ENCODE measurements at places on chromosomes 3 and 15.

GRCh38 chr3:150823277-150823676 lies 60.3 kb upstream of the SIAH2 start:
- DNase-seq: no peak

DNA sequence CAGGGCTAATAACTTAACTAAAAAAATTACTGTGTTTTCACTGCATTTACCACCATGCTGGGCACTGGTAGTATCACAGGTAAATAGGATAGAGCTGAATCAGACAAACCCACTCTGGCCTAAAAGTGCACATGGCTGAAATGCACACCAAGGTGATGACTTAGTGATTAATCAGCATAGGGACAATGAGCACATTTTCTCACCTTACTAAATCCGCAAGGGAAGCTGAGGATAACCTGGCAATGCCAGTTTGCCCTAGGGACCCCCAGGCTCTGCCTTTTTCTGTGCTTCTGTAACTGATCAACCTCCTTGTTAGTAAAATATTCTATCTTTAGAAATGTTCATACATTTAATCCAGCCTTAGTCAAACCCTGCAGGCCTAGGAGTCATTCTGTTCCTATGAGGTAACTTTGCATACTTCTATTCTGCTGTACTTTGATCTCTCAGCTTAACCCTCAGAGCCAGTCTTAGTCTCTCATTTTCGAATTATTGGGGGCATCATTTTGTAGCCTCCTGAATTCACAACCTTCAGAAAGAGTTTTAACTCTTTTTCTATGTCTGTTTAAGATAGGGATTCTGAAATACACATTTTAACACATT lies 562.9 kb upstream of the KCNMB2 start:
- no peak for DNase-seq

- DNase-seq: no peak
Observed at GRCh38 chr3:12578742-12579141, 21.9 kb downstream of the MKRN2 start.

- DNase-seq: no peak
Observed at GRCh38 chr3:185152410-185153170, at the start of gene C3orf70. Gene C3orf70, minus strand, starts transcription at chr3:185153060. Its CDS starts 237 bp downstream, at chr3:185152823.

GRCh38 chr15:78149805-78150751 lies 916 bp downstream of the IDH3A start:
- DNase-seq: no peak

DNA sequence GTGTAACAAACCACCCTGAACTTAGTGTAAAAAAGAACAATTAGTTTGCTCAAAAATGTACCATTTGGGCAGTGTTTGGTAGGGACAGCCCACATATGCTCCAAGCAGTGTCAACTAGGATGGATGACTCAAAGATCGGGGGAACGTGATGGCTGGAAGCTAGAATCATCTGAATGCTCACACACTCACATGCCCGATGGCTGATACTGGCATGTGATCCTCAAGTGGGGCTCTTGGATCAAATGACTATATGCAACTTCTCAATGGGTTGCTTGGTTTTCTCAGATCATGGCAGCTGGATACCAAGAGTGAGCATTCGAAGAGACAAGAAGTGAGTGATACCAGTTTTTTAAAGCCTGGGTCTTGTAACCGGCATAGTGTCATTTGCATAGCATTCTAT lies 335.9 kb upstream of the KCNMB2 start:
- DNase-seq: no peak

- no peak for DNase-seq
Observed at GRCh38 chr15:63037976-63038720, 4.4 kb upstream of the TPM1 start.

GRCh38 chr15:52288986-52289385 lies 6.6 kb downstream of the MYO5C start:
- no peak for DNase-seq

DNA sequence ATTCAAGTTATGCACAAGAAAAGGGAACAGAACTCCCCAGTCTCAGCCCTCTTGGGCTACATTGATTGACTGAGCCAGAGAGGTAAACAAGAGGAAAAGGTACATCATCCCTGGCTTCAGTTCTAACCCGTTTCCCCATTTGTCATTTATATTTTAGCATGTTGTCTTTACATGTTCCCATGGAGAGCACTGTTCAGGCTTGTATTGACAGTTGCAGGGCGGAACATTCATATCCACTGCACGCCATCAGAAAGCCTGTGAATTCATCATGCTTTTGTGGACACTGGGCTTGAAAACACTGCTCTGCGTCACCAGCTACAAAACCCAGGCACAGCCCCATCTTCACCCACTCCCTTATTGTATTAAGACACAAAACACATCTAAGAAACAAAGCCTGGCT lies 240.9 kb upstream of the EIF1B start:
- DNase-seq: no peak

GRCh38 chr3:127089486-127090145 lies 103.3 kb upstream of the PRR23E start:
- no peak for DNase-seq

GRCh38 chr3:171125010-171125409 lies 98.5 kb upstream of the SLC2A2 start:
- no peak for DNase-seq

- no peak for DNase-seq
Observed at GRCh38 chr3:48088056-48088748, 72.0 kb upstream of the MAP4 start.

DNA sequence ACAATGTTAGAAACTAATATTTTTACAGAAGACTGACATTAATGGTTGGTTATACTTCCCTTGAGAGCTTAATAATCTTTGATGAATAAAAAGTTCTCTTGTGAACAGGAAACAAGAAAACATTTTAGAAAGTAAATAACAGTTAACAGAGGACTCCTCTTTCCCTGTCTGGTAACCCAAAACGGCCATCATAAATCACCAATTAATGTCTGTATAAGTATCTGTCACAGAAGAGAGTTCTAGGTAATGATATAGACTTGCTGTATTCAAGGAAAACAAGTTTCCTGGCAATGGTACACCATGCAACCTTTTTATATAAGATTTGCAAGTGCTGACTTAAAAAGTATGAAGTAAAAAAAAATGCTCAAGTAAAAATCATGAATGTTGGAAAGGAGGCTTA lies 426.7 kb downstream of the SOX2 start:
- no peak for DNase-seq
